Activated CD4-positive, alpha-beta memory T cell treated with anti-CD3 and anti-CD28 coated beads, Interleukin-2, amount 10 ng/mL, durations not matched to agents 7 days and 5 days (primary cell): ENCODE measurements at places on chromosomes 4 and X. TPM values are rescaled to one million over a fixed set of nuclear protein-coding genes. Genes with fewer than 3 reads are reported as not detected.

Gene ELMOD2
- 17.0 TPM for total RNA-seq

Gene SPON2
- total RNA-seq: 24.6 TPM

Gene RAB40A
- 0.10 TPM for total RNA-seq

DNA sequence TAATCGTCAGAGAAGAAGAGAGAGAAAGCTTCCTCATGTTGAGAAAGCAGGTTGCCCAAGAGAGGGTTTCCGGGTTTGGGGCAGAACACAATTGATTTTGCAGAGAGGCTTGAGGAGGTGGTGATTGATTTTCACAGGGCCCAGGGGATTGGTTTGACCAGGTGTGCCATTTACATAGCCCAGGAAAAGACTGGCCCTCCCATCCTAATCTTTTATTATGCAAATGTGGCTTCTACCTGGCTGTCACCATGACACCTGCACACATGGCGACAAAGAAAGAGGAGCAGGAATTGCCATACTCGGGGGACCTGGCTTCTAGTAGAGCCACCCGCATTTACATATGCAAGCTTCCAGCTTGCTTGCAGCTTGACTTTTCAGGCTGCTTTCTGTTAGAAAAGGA, 405.3 kb downstream of the PPP4R3C start:
- H3K4me1 ChIP-seq: no peaks in the 10 kb centered on the region
- no peaks in the 10 kb centered on the region for H3K36me3 ChIP-seq
- no peak for DNase-seq
- no peak overlapping the region for H3K27ac ChIP-seq

DNA sequence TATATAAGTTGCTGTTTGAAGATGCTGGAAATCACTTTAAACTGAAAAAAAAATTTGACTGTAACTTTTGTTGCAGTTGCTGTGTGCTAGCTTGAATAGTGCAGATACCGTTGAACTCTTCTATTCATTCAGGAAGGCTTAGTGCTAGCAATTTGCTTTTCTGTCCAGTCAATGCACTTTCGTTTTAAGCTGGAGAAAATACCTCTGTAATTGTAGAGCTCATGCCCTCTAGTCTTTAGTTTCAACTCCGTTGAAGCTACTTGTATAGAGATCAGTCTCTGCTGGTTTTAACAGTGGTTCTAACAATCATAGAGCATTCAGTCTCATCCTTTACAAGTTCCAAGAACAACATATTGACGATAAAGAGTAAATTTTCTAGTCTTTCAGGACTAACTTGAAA, 49.0 kb upstream of the TRPC3 start:
- peaks cover 24% of the 10 kb centered on the region for H3K27me3 ChIP-seq
- no peaks in the 10 kb centered on the region for H3K36me3 ChIP-seq
- peaks cover 2% of the 10 kb centered on the region for H3K4me1 ChIP-seq
- H3K27ac ChIP-seq: no peak overlapping the region
